Epithelial cell of prostate (primary cell): ENCODE measurements at places on chromosomes 16 and 17.

DNA sequence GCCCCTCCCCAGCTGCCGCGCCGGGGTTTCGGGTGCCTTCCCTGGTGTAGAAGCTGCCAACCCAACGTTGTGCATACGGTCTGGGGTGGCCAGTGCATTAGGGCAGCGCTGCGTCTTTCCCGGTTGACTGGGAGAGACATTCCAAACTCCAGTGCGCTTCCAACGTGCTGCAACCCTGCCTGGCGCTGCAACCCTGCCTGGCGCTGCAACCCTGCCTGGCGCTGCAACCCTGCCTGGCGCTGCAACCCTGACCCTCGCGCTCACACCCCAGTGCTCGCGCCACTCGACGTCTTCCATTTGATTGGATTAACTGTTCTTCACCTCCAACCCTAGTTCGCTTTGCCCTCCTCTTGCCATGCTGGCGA lies 488 bp upstream of the HAP1 start:
- no peak for DNase-seq

- no peak for DNase-seq
Measured at GRCh38 chr17:40100419-40100668, at the start of gene NR1D1. Gene NR1D1, minus strand, starts transcription at chr17:40100589. Its CDS starts 495 bp downstream, at chr17:40100094.

DNA sequence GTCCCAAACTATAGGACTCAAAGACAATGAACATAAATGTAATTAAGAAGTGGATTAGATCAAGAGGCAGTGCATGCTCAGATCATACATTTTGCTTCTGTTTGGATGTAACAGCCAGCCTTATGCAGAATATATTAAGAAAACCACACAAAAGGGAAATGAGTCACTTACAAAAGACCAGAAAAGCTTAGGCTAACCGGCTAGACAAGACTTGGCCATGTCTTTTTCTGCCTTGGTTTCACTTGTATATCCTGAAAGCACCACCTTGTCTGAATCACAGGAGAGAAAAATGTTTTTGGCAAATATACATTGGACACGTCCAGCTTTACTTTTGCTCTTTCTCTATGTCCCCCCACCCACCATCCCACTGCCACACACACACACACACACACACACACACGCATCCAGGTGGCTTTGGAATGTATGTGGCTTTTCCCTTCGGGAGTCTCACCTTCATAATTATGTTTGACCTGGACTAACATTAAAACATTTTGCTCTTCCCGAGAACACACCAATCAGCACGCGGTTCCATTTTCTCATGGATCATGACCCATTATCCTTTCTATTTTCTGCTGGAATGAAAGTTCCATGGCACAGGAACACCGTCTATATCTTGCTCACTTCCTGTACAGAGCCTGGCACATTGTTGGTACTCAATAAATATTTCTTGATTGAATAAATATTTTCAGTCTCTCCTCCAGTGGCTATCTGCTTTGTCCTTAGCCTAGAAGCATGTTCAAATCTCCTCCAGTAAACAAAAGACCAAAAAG lies 64.6 kb downstream of the CDK5R1 start:
- peak; percentile 97 for DNase-seq

GRCh38 chr16:18852647-18853046 lies 51.3 kb upstream of the ARL6IP1 start:
- DNase-seq = no peak

DNA sequence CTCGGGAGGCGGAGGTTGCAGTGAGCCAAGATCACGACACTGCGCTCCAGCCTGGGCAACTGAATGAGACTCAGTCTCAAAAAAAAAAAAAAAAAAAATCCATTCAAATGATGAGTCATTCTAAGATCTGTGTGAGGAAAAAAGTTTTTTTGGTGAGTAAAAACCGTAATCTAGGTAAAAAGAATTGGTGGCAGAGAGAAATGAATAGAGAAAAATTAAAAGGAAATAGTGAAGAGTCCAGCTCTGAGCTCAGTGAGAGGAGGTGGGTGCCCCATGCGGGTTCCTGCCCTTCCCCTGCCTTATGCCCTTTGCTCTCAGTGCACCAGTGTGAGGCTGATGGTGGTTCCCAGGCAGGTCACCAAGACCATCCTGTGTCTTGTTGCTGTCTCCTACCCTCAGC lies 20.9 kb downstream of the GAN start:
- no peak for DNase-seq

DNA sequence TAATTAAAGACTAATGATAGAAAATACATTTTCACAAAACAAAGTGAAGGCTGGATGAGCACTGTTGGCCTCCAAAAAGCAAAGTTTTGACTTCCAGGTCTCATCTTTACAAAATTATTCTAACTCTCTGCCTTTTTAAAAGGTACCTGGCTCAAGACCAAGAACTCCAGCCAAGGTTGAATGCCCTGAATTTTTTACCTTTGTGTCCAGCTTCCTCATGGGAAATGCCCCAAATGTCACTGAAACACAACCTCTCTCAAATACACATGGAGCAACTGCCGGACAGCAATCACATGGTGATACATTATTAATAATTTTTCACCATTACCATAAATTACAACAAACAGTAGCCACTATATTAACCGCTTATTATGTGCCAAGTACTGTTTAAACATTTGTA lies 32.2 kb downstream of the ADAMTS18 start:
- DNase-seq = no peak

GRCh38 chr16:10494343-10495030 lies 85.9 kb downstream of the EMP2 start:
- no peak for DNase-seq

- DNase-seq = no peak
Measured at GRCh38 chr17:28574526-28574925, 2.2 kb downstream of the ALDOC start.

GRCh38 chr17:48760411-48760810 lies 31.9 kb upstream of the HOXB13 start:
- no peak for DNase-seq

GRCh38 chr16:61812251-61812650 lies 224.0 kb downstream of the CDH8 start:
- no peak for DNase-seq

DNA sequence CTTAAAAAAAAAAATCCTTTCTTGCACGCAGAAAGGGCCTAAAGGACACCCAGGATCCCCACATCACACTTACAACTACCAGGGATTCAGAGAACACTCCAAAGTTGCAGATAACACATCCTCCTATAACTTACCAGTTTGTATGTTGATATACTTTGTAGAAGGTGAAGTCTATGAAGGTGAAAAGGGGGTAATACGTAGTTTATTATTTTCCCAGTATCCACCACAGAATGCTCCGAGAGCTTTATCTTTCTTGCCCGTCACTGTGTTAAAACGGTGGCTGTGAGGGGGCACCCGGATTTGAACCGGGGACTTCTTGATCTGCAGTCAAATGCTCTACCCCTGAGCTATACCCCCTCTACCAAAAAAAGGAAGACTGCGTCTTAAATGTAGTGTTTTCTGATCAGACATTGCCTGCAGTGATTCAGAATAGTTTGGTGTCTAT lies 7.9 kb upstream of the RPL23 start:
- DNase-seq = no peak

- DNase-seq = peak; percentile 24
Measured at GRCh38 chr17:30376621-30377452, 1.9 kb upstream of the CPD start.

DNA sequence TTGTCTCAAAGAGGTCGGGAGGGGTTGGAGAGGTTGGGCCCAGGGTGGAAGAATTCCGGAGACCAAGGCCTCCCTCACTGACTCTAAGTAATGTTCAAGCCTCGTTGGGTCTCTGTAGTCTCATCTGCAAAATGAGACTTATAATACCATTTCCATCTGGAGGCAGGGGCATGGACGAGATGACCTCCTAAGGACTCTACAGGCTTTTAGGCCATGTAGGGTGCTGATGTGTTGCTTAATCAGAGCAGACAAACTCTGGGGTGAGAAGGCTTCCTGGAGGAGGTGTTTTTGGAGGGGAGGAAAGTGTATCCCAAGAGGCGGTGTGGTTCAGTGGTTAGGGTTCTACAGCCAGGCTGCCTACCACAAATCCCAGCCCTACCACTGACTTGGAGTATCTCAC lies 3.1 kb downstream of the SPPL2C start:
- DNase-seq = no peak

GRCh38 chr17:80930335-80931279 lies 61.0 kb upstream of the CHMP6 start:
- DNase-seq = no peak

- no peak for DNase-seq
Measured at GRCh38 chr17:73750975-73751374, 106.7 kb upstream of the SDK2 start.
